ENCODE measurements at places on chromosomes 11 and 22. TPM values are rescaled to one million over a fixed set of nuclear protein-coding genes. Genes with fewer than 3 reads are reported as not detected.
A peak's percentile ranks its signal among the peaks of the same experiment; 100 is the strongest.

DNA sequence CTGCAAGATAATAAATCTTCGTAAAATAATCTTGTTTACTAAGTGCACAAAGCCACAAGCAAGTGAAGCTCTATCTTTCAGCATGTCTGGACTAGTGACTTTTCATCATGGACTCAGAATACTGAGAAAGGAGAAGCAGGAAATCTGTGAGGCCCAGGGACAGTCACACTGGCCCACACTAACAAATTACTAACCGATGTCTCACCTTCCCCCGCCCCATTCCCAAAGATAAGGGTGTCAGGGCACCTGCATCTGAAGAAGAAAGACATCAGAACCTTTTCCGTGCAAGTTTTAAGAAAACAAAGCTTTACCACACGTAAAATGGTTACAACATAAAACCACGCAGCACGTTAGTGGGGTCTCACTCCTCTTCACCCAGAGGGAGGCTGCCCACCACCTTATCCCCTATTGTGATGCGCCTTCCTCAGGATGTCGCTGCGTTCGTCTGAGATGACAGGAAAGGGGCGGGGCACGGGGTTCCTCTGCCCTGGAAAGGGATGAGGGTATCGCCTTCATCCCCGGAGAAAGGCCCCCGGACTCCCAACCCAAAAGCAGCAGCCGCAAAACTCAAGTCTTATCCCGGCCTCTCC is 616 bp downstream of the BTBD10 start:
- DNase-seq: peak; percentile 82

GRCh38 chr11:134529212-134530096 is 117.4 kb upstream of the B3GAT1 start:
- DNase-seq: no peak

GRCh38 chr11:4039011-4039410 is 55.6 kb upstream of the RRM1 start:
- no peak for DNase-seq

- no peak for DNase-seq
Observed at GRCh38 chr11:119531623-119532022, 108.7 kb upstream of the THY1 start.

DNA sequence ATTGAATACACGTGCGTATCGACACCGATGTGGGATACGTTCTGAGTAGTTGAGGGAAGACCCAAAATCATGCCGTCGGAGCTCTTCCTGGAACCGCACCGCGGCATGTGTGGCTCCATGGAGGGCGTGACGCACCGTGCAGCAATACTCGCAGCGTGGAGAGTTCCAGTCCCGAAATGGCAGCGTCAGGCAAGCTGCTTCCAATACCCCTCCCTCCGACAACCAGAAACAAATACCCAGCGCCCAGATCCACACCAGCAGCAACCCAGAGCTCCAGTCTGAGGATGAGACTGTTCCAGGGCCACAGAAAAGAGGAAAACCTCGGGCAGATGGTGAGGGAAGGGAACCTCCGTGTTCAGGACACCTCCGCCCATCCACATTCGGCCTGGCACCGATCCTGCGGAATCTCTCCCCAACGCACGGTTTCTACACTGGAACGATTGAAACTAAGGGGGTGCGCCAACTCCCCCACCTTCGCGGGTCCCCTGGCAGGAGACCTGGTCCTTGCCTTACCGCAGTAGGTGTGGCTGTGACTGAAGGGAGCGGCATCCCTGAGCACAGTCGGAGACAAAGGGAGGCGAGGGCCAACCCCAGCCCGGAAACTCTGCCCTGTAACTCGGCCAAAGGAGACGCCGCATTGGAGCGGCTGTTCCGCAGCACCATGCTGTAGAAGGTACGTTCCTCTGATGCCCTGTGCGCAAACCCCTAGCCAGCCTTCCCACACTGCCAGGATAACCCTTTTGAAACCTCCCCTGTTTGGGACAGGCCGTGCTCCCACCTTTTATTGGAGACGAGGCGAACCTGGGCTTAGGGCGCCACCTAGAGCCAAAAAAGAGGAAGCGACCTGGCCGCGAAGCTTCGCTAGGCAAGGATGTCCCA is 28.2 kb downstream of the DBX1 start:
- DNase-seq: peak; percentile 63

DNA sequence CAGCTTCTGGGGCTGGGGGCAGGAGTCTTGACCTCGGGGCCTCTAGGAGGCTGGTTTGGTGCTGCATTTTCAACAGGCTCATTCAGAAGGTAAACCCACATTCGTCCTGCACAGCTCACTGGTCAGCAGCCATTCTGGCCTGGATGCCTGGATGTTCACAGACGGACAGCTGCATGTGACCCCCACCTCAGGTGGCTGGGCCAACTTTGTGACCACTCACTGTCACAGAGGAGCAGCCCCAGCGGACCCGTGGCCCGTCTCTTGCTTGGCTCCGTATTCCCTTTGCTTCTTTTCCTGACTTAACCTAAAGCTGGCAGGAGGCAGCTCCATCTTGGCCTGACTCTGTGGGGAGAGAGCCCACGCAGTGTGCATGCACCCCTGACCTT is 8.2 kb downstream of the DGCR8 start:
- DNase-seq: no peak

GRCh38 chr11:62680825-62681240 is 2.0 kb upstream of the UBXN1 start:
- peak; percentile 87 for DNase-seq

- no peak for DNase-seq
Observed at GRCh38 chr11:75796091-75796435, 18.9 kb upstream of the UVRAG start.

- DNase-seq: no peak
Observed at GRCh38 chr11:61842528-61842820, 14.4 kb downstream of the FADS2 start.

GAL3ST3 gene
- not detected for total RNA-seq

Measured in HT-29 (cell line).